ENCODE measurements at places on chromosomes 3 and 15. TPM values are rescaled to one million over a fixed set of nuclear protein-coding genes. Genes with fewer than 3 reads are reported as not detected.

The TMIE gene
- total RNA-seq = not detected

The CYP19A1 gene
- not detected for total RNA-seq

The SH2D7 gene
- total RNA-seq = not detected

The TRH gene
- not detected for total RNA-seq

The LRRC28 gene
- 21.4 TPM for total RNA-seq

The ONECUT1 gene
- total RNA-seq = not detected

The CMSS1 gene
- total RNA-seq = 15.1 TPM

The HIGD1A gene
- total RNA-seq = 178 TPM

The SPINK8 gene
- total RNA-seq = not detected

The FGF7 gene
- total RNA-seq = 342 TPM

The KCNH8 gene
- under 0.01 TPM for total RNA-seq

The NEK11 gene
- total RNA-seq = 6.0 TPM

The JAGN1 gene
- 24.3 TPM for total RNA-seq

The CYP8B1 gene
- total RNA-seq = not detected

The GPR160 gene
- total RNA-seq = not detected

The NR1I2 gene
- not detected for total RNA-seq

The WNT5A gene
- 77.3 TPM for total RNA-seq

The C3orf22 gene
- not detected for total RNA-seq

The PLSCR5 gene
- total RNA-seq = not detected

The LYZL4 gene
- not detected for total RNA-seq

The ZNF710 gene
- 7.4 TPM for total RNA-seq

The SPATA12 gene
- total RNA-seq = not detected

The P2RY12 gene
- total RNA-seq = not detected

The LRRC31 gene
- not detected for total RNA-seq

The ITIH1 gene
- total RNA-seq = not detected

The PSTPIP1 gene
- total RNA-seq = not detected

The A4GNT gene
- total RNA-seq = not detected

The CFAP20DC gene
- total RNA-seq = 2.7 TPM

The P2RY13 gene
- total RNA-seq = not detected

The TMEM212 gene
- total RNA-seq = not detected

The IL12A gene
- 0.89 TPM for total RNA-seq

The MB21D2 gene
- total RNA-seq = 19.1 TPM

The MYZAP gene
- total RNA-seq = under 0.01 TPM

The RASGRP1 gene
- 0.88 TPM for total RNA-seq

The ALDH1A3 gene
- 604 TPM for total RNA-seq

The ADAMTS17 gene
- total RNA-seq = 0.37 TPM

The RFTN1 gene
- total RNA-seq = 53.4 TPM

The CCR3 gene
- not detected for total RNA-seq

The RHO gene
- not detected for total RNA-seq

The KY gene
- total RNA-seq = 8.0 TPM

The FOXL2NB gene
- not detected for total RNA-seq

Data from smooth muscle cell of the umbilical artery (primary cell).